ENCODE measurements at places on chromosomes 2 and 18.
A peak's percentile ranks its signal among the peaks of the same experiment; 100 is the strongest.

DNA sequence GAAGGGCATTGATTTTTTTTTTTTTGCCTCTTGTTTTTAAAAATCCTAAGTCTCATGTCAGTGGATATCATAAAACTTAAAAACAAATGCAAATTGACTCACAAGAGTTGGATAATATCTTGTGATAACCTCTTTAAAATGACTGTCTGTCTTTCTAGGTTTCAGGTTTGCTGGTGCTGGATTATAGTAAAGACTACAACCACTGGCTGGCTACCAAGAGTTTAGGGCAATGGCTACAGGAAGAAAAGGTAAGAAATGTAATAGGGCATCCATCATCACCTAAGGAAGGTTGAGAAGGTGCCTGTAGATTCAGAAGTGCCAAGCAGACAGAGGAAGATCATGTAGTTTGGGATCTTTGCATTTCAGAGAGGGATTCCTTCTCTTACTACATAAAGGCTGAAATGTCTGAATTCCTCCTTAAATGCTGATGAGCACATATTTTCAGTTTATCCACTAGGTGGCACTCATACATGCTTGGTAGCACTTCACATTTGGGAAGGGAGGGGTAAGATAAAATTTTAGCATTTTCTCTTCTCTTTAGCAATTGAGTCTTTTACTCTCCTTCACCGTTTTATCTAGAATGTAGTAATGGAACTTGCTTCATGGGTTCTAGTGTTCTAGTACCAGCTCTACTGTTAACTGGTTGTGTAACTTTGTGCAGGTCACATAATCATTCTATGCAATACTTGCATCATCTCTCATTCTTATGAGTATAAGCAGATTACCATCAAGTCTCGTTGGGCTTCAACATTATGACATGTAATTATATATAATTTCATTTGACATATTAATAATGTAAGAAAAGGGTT, 21.1 kb downstream of the CPS1 start:
- DNase-seq: no peak

- DNase-seq: no peak
Observed at GRCh38 chr2:163652751-163653150, 83.1 kb downstream of the FIGN start.

DNA sequence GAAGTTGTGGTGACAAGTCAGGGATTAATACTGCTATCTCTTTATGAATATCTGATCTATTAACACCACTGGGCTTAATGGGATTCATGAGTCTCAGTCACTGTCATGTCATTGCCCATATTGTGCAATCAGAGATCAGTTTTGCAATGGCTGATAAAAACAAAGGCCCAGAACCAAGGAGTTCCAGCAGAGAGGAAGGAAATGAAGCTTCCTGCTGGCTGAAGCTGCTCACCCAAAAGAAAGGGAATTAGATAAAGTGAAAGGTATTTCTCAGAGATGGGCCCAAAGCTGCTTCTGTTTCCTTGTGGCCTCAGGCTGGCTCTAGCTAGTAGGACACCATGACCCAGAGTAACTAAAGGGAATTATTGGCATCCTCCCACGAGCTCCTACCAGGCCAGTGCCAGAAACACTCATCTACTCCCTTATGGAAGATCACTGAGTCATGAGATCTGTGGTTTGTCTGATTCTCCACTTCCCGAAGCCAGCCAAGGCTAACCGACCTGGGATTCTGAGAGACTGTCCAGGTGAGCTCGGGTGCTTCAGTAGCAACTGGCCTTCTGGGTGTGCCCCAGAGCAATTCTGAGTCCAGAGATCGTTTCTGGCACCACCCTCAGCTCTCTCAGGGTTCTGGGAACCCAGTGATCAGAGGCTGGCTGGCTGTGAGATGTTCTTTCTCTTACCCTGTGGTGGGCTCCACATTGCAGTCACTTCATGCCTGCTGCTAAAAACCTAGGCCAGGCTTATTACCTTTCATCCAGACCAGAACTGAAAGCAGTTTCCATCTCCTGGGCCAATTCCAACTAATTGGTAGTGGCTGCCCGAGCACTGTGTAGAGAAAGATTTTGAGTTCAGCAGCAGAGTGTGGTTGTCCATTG, 129.5 kb upstream of the PELI1 start:
- no peak for DNase-seq

- peak; percentile 84 for DNase-seq
Observed at GRCh38 chr2:217789003-217789735, 213.6 kb downstream of the TNS1 start.

DNA sequence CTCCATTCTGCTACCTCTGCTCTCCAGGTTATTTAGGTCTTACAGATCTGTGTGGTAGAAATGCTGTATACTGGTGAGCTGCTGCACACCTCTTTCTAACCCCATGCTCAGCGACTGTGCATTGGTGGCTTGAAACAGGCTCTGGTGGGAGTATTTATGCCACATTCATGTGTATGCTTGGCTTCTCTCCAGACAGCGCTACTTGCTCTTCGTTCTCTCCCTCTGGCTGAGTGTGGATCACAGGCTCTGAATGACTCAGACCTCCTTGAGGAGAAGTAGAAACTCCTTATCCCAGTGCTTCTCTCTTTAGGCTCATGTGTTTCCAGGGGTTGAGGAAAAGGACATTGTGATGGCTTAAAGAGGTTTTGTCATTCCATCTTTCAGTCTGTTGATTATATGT, 54.9 kb downstream of the FHOD3 start:
- DNase-seq: no peak
